DMS 273 treated with DMSO at 0.1 percent for 48 hours (cell line): ENCODE measurements at places on chromosomes 4 and X.

- DNase-seq: no peak
Measured at GRCh38 chr4:165203541-165204461, 3.6 kb upstream of the KLHL2 start.

DNA sequence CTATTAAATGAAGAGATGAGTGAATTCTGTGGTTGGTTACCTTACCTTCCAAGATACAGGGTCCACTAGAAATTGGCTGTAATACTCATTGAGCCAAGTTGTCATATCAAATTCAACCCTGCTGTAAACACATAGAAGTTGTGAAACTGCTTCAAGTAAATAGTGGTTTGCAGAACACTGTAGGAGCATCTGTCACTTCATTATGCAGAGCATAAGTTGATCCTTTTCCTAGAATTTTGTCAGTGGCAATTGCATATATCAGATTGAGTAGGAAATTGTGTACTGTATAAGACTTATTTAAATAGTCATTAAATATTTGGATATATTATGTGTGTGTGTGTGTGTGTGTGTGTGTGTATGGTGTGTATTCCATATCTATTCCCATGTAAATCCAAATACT, 8.8 kb upstream of the XK start:
- DNase-seq: no peak

GRCh38 chr4:88600176-88600838, 8.0 kb downstream of the HERC3 start:
- no peak for DNase-seq

- peak; percentile 57 for DNase-seq
Measured at GRCh38 chrX:151396042-151396824, 773 bp upstream of the VMA21 start.

DNA sequence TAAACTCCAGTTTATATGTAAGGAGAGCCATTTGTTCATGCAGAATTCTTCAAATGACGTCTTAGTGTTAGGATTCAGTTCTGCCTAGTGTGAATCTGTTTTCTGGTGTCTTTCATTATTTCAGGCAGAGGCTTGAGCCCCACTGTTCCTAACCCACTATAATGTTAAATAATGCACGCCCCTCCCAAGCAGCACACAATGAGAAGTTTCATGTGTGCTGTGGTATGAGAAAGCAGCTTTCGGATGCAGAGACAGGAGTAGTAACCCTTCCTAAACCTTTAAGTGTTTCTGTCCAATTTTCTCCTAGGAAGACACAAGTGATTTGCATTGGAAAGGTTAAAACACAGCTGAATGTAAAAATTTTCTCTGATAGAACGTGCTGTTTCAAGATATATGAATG, 54.5 kb downstream of the TRIM2 start:
- DNase-seq: no peak

GRCh38 chrX:29024871-29025270, 437.6 kb downstream of the IL1RAPL1 start:
- DNase-seq: no peak

DNA sequence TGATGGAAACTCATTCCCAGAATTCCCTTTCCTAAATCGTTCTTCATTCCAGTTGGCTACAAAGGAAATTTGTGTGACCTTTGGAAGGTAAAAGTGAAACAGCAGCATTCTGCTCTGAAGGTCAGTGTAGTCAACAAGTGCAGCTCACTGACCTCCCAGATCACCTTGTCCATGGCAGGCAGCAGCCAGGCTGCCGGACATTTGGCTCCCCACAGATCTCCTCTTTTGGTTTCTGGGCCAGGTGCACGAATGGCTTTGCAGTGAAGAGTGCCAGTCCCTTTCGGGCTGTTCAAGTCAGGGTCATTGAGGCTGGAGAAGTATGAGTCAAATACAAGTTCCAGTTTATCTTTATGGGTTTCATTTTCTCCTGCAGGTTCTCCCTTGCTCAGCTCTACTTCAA, 14.3 kb downstream of the GPRIN3 start:
- DNase-seq: no peak

DNA sequence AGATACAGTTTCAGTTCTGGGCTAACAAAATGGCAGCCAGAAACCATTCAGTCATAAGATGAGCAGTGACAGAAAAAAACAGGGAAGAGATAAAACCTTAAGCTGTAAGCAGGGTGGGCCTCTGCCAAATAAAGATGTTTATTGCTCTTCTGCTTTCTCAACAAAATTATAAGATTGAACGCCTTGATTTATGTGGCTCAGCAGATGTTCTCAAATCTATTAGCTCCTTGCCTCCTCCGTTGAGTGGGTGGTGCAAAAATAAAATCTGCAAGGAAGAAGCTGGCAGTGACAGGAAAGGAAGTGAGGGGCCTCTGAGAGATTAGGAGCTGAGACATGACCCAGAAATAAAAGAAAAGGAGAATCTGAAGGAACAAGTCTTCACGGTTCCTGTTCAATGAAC, 206.6 kb downstream of the PTTG2 start:
- DNase-seq: no peak

- no peak for DNase-seq
Measured at GRCh38 chr4:76697129-76697803, 200.7 kb downstream of the SOWAHB start.

DNA sequence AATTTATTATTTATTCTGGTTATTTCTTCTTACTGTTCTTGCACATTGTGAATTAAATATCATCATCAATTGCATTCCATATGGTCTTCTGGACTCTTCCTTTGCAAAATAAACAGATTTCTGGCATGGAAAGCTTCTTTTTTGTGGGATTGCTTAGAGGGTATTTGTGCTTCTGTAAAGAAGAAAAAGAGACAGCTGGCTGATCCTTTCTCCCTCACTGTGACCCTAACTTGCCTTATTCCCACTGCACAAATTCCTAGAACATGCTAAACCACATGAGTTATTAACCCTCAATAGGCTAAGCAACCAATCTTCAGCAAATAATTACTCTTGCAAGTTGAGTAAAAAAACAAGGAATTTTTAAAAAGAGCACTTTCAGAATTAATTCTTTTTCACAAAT, 23.8 kb upstream of the LRCH2 start:
- DNase-seq: no peak

DNA sequence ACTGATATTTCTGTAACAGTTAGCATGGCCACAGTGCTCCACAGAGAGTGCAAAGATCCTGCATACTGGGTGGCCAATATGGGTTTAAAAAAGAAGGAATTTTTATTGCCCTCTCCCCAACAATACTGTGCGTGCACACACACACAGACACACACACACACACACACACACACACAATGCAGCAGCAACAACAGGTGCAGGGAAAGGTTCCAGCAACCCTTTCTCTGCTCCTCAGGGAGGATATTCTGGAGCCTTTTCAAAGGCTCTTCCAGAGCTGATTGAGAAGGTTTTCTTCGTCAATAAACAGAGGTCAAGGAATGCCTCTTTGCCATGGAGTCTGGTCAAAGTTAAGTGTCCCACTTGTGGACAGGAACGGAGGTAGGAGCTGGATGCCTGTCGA, 84.8 kb upstream of the ZFP42 start:
- no peak for DNase-seq

- no peak for DNase-seq
Measured at GRCh38 chr4:85818700-85819099, 343.8 kb downstream of the ARHGAP24 start.

- no peak for DNase-seq
Measured at GRCh38 chrX:40473460-40474204, 107.1 kb upstream of the ATP6AP2 start.

GRCh38 chr4:45317276-45317675, 590.9 kb upstream of the GNPDA2 start:
- no peak for DNase-seq

GRCh38 chrX:13805241-13805640, 11.7 kb downstream of the GPM6B start:
- no peak for DNase-seq

GRCh38 chr4:180615746-180616145, 1627.5 kb upstream of the TENM3 start:
- DNase-seq: no peak

- no peak for DNase-seq
Measured at GRCh38 chr4:177285953-177286352, 23.7 kb upstream of the NEIL3 start.

- no peak for DNase-seq
Measured at GRCh38 chr4:154124539-154125255, 335.8 kb upstream of the SFRP2 start.

- DNase-seq: no peak
Measured at GRCh38 chr4:10810411-10810810, 125.8 kb upstream of the CLNK start.

DNA sequence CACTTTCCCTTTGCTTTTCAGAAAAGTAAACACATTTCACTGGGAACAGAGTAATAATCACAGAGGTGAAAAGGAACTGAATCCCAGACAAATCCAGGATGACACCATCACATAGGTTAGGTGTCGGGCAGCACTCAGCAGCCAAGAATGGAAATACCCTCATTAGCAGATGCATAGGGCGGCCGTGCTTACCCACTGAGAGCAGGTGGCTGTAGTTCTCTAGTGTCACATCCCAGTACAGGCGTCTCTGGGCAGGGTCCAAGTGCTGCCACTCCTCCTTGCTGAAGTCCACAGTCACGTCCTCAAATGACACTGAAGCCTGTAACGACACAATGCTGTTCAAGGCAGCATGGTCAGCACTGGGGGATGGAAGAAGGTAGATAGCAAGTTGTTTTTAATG, 26.9 kb downstream of the ZNF41 start:
- DNase-seq: no peak

- DNase-seq: no peak
Measured at GRCh38 chr4:128582427-128582870, 227.1 kb upstream of the JADE1 start.

- no peak for DNase-seq
Measured at GRCh38 chr4:53044651-53044960, 182.5 kb downstream of the RASL11B start.

GRCh38 chr4:170269950-170270349, 180.2 kb upstream of the AADAT start:
- DNase-seq: no peak

- no peak for DNase-seq
Measured at GRCh38 chr4:153785910-153786721, 2.8 kb downstream of the SFRP2 start.

GRCh38 chr4:21946858-21947257, 1.7 kb downstream of the KCNIP4 start:
- DNase-seq: no peak

- DNase-seq: no peak
Measured at GRCh38 chrX:44915361-44915868, 42.4 kb downstream of the KDM6A start.

DNA sequence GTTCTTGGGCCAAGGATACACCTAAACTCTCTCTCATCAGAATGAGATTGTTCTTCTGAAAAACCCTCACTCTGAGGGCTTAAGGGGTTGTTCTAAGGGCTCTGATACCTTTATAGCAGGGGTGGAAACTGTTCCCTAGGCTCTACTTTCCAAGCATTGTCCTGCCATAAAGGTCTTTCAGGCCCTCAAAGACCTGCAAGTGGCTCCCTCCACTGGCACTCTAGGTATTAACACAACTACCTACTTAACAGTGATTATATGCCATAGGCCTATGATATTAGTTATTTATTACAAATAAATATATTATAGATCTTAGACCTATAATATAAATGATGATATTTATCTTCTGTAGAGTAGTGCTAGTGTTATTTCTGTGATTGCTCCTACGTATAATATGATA, 473.7 kb upstream of the RPS6KA3 start:
- no peak for DNase-seq

DNA sequence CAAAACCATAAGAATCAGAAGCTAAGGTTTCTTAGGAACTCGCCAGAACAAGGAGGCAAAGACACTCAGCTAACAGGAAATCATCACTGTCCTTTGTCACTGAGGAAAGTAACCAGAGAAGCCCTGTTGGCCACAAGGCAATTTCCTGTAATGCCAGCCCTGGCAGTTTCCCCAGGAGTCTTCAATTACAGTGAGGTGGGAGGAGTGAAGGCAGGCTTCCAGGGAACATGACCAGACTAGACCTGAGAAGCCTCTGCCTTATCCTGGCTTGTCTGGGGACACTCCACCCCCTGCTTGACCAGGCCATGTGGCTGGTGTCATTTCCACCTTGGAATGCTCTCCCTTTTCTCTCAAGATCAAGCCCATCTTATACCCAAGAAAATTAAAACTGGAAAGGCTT, 125.3 kb downstream of the COL4A6 start:
- peak; percentile 16 for DNase-seq
